ENCODE measurements at places on chromosomes 2 and 18. TPM values are rescaled to one million over a fixed set of nuclear protein-coding genes. Genes with fewer than 3 reads are reported as not detected.

The ABCB11 gene
- not detected for total RNA-seq

The MARCO gene
- total RNA-seq, result not detected

DNA sequence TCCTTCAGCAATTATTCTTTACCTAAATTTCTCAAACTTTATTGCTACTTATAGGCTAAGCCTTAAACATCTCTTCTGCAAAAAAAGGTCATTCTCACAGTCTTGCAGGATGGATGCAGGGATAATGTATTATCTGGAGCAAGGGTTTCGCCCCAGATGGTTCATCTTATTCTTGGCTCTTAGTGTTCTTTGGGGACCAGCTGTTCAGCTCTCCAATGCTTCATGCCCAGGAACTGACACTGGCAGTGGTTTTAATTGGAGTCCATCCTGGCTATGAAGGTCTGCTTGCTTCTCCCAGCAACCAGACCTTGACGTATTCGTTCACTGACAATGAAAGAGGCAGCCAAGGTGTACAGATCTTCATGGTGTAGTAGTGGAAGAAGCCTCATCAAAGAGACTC is 331.9 kb downstream of the SLC8A1 start:
- no peak for DNase-seq

DNA sequence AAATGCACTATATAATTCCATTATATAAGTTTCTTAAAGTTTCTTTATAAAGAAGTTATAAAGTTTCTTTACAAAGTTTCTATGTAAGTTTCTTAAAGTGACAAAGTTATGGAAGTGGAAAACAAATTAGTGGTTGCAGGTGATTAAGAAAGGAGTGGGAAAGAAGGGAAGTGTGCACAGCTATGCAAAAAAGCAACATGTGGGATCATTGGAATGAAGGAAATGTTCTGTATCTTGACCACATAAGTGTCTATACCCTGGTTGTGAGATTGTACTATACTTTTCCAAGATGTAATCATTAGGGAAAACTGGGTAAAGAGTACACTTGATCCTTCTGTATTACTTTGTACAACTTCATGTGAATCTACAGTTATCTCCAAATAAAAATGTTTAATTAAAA is 1541.1 kb downstream of the LRP1B start:
- DNase-seq, result no peak

Measured in dermis microvascular lymphatic vessel endothelial cell (primary cell).